ENCODE measurements at places on chromosomes 4 and X.

DNA sequence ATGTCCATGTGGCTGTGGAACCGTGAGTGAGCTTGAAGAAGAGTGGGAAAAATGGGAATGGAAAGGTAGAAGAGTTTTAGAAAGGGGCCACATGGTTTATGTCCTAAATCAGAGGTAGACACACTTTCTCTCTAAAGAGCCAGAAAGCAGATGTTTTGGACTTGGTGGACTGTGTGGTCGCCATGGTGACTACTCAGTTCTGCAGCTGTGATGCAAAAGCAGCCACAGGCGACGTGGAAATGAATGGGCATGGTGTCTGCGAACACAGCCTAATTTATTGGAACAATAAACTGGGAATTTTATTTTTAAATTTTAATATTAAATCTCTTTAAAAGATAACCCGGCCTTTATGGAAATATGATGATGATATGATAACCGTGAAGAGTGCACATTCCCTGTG lies 386.0 kb upstream of the FAT1 start:
- DNase-seq, result no peak

DNA sequence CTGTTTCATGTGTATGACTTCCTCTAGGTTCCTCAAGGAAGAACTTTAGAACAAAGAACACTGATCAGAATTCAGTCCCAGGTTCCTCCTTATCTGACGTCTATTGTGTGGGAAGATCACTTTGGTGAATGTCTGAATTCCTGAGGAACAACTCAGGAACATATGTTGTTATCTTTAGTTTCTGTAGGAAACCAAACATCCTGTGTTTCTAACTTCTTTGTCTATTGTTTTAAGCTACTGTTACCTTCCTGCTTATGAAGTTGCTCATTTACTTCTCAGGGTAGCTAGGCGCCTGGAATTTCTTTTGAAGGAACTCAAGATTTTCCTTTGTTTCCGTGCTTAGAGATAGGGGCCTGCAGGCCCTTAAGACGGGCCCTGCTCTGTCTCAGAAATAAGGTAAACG lies 46.2 kb downstream of the MAGEB5 start:
- DNase-seq, result peak; percentile 54

GRCh38 chrX:3449287-3449686 lies 102.8 kb upstream of the MXRA5 start:
- DNase-seq, result no peak

DNA sequence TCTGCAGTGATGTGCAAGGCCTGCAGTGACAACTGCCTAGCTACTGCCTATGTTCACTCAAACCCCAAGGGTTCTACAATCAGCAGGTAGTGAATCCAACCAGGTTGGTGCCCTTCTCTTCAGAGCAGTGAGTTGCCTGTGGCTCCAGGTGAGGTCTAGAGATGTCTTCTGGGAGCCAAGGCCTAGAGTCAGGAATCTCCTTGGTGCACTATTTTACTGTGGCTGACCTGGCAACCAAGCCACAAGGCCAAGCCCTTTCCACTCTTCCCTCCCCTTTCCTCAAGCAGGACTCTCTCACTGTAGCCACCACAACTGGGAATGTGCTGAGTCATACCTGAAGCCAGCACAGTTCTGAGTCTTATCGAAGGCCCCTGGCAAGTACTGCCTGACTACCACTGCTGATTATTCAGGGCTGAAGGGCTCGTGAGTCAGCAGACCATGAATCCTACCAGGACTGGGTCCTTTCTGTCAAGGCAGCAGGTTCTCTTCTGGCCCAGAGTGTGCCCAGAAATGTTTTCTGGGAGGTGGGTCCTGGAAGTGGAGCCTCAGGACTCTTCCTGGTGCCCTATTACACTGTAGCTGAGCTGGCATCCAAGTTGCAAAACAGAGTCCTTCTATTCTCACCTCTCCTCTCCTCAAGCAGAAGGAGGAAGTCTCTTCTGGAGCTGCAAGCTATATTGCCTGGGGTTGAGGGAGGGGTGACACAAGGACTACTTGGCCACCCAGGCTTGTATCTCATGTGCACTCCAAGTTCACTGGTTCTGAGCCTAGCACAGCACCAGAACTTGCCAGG lies 111.6 kb downstream of the BTC start:
- peak; percentile 79 for DNase-seq

DNA sequence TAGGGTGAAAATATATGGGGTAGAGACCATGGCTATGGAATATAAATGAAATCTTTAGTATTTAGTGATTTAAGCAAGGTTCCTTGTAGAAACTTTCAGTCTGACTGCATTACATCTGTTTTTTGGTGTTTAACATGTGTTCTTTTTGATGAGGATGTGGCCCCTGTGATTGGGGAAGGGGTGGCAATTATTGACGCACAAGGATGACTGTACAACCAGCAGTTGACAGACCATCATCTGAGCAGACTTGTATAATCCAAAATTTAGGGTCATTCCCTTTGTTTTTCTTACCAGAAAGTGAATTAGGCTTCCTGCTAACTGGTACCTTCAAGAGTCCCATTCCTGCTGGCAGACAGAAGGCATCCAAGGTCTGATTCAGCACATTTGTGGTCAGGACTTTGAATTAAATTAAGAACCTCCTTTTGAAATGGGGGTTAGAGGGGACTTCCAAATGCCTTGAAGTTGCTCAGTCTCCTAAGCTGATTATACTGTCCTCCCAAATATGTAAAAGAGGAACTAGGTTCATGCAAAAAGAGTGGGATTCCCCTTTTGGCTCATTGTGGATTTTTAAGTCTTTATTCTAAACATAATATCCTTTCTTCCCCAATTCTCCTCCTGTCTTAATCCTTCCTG lies 112.4 kb upstream of the CXCL13 start:
- no peak for DNase-seq

GRCh38 chr4:105594099-105595010 lies 41.9 kb downstream of the ARHGEF38 start:
- no peak for DNase-seq

DNA sequence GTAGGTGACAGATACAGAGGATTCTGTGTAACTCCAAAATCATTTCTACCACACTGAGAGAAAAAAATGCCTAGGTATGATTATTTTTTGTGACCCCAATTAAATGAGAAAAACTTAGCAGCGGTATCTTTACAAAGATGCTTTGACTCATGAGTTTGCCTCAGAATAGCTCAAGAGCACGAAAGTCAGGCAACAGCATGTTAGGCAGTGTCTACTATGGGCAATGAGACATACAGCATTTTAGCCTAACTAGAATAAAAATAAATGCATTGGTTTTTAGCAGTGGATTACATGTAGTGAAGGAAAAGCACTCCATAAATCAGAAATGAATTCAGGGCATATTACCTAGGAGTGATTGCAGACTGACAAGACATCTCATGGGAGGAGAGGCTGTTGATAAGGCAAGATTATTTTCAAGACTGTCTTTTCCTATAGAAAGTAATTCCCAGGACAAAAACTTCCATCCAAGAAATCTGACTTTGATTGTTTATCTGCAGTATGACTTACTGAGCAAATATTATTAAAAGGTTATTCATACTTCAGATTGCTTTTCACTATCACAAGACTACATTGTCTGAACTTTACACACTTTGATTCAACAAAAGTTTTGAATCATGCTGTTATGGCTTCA lies 3.6 kb downstream of the ANXA10 start:
- no peak for DNase-seq

DNA sequence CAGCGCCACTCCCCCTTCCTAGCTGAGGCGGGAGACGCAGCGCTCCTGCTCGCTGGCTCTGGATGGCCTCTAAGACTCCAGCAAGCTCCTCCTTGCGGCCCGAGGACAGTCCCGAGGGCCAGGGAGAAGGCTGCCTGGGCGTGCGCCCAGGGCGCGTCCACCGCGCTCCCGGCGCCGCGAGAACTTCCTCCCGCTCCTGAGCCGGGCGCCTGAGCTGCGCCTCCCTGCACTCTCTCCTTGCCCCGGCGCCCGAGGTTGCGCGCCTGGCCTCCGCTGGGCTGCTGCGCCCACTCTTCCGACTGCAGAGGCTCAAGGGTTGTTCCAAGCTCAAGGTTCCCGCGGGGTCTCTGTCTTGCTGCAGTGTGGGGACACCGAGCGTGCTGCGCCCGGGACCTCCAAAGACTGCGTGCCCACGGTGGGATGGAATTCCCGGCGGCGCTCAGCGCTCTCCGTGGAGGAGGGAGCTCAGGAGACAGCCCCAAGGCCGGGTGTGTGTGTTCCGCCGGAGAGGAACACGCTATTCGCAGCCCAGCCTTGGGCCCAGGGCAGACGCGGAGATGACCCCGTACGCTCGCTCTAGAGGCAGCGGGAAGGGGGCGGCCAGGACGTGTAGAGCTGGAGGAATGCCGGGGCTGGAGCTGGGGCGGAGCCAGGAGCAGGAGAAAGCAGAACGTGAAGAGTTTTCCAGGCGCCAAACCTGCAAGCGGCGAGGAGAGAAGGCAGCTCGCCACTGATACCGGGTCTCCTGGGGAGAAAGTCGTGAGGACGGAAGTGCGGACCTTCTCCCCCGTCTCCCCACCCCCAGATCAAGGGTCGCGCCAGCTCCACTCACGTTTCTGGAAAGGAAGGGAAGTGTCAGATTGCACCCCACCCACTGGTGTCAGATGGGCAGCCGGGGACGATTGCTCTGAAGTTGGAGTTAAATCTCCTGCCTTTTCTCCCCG lies at the start of gene ARHGAP6:
Gene ARHGAP6, minus strand, starts transcription at position 753 of the 944 bp plus-strand sequence. CDS start 1,092 bp downstream, outside the sequence.
- no peak for DNase-seq

All from skeletal muscle cell (primary cell).